ENCODE measurements at places on chromosomes 11 and 22.

- DNase-seq = no peak
These were observed 43.4 kb upstream of the PITPNB start for GRCh38 chr22:27962268-27963044.

DNA sequence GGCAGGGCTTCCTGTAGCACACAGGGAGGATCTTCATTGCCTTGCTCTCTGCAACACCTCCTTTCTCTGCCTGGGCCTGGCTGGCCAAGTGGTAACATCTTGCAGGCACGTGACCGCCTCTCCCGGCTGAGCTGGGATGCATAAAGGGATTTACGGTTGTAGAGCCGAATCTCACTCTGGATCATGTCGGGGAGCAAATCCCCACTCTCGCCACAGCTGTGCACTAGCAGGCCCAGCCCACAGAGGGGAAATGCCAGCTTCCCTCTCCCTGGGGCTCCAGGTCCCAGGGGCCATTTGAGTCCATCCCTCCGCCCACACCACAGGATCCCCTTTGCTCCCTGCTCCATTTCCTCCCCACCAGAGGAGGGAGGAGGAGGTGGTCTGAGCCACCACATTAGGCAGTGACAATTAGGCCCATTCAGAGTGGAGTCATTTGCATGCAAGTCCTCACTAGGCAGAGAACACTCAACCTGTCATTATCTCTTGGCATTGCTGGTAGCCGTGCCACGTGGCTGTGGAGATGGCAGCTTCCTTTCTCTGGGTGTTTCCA lies 196.7 kb downstream of the DSCAML1 start:
- no peak for DNase-seq

DNA sequence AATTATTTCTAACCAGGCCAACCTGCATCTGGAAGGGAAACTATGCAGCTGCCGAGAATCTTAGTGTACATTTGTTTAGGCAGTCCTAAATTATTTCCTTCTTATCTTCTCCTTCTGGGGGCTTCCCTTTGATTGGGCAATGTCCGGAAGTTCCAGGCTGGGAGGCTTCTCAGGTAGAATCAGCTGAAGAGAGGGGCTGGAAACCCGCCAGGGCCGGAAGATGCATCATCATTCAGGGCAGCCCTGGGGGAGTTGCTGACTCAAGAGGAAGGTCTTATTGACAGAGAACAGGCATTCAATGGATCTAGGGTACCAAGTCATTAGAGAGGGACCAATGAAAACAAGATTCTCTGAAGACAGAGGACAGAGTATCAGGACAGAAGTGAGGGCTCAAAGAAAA lies 150.7 kb downstream of the BLID start:
- peak; percentile 30 for DNase-seq

DNA sequence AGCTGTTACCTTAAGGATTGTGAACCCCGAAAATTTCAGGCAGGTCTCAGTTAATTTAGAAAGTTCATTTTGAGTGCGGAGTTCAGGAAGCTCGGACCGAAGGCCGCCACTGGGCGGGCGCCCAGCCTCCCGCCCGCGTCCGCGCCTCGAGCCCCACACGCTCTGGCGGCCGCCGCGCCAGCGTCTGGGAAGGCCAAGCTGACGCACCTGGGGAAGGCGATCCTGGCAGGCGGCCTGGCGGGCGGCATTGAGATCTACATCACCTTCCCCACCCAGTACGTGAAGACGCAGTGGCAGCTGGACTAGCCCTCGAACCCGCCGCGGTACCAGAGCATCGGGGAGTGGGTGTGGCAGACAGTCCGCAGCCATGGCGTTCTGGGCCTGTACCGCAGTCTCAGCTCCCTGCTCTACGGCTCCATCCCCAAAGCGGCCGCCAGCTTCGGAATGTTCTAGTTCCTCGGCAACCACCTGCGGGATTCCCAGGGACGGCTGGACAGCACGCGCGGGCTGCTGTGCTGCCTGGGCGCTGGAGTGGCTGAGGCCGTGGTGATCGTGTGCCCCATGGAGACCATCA lies 79.5 kb downstream of the CCDC83 start:
- no peak for DNase-seq

DNA sequence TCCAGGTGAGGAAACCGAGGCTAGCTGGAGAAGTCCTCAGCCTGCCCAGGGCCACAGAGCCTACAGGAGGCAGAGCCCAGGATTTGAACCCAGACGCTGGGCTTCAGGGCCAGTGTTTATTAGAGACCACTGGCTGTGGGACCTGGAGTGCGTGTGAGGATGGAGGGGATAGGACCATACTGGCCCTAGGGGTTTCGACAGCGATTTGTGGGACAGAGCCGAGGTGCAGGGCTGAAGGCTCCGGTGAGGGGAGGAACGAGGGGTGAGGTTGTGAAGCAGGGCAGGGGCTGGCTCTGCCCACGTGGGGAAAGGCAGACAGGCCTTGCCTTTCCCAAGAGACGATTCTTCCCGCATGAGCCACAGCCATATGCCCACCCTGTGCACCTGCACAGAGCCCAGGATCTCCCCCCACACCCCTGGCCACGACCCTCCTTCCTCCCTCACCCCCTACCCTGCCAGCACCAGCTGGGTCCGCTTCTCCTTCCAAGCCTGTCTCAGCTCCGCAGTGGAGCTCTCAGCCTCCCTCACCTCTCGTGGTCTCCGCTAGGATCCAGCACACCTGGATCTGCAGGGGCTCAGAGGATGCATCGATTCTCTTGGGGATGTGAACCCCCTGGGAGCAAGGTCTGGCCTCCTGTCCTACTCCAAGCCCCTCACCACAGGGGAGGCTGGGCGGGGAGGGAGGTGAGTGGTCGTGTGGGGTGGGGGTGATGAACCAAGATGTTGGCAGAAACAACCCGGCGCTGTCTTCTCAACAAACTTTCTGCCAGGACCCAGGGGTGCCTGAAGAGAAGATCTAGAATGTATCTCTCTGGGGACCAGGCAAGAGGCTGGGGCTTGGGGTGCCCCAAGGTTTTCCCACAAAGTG lies 58.4 kb downstream of the RTL6 start:
- DNase-seq = no peak

Measured in HFFc6 (cell line).